ENCODE measurements at places on chromosomes 7 and 10.

DNA sequence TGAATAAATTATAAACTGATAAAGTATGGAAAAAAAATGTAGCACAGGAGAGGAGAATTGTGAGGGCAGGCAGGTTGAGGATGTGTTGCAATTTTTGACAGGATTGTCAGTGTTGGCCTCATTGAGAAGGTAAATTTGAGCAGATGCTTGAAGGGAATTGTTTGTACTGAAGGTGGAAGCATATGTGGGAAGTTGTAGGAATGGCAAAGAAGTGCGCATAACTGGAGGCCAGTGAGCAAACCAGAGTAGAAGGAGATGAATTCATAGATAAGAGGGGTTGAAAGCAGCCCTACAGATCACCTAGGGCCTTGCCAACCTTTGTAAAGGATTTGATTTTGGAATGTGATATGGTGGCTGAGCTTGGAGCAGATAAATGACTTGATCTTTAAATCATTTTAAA, 6.4 kb downstream of the DNAJB9 start:
- no peak for DNase-seq

DNA sequence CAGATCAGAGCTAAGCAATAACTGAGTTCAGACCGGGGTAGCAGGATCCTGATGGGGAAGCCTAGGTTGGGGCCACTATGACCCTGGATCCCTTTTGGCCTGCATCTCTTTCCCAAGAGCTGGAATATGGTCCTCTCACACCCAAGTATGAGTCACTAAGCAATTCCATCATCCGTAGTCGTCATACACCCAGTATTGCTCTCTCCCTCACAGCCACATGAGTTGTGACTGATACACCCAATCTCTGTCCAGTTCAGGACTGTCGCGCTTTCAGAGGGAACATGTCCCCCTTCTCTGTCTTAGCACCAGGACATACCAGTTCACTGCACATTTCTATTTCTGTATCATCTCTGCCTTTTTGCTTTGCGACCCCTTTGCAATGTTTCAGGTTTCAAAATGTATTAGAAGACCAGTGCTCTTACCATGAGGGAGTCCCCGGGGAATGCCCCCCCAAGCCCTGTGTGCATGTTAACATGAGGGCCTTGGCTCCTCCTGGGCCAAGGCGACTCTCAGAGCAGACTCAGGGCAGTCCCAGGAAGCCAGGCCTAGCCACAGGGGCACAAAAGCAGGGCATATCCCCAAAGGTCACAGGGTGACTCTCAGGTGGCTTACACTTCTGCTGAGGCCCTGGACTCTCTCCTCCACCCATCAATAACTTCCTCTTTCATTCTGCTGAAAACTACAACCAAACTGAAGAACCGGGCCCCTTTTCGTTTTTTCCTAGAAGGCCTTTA, 75.3 kb upstream of the SAMD8 start:
- DNase-seq: no peak

DNA sequence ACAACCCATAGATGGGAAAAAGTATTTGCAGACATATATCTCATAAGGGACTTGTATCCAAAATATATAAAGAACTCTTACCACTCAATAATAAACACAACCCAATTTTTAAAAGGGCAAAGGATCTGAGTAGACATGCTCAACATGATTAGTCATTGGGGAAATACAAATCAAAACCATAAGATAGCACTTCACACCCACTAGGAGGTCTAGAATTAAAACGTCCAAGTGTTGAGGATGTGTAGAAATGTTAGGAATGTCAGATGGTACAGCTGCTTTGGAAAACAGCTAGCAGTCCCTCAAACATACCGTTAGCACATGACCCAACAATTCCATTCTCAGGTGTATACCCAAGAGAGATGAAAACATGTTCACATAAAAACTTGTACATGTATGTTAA, 8.3 kb downstream of the PSTK start:
- DNase-seq: no peak

GRCh38 chr10:11230498-11231167, 213.0 kb downstream of the CELF2 start:
- no peak for DNase-seq

GRCh38 chr7:5652118-5652517, 129.3 kb downstream of the RNF216 start:
- DNase-seq: no peak

DNA sequence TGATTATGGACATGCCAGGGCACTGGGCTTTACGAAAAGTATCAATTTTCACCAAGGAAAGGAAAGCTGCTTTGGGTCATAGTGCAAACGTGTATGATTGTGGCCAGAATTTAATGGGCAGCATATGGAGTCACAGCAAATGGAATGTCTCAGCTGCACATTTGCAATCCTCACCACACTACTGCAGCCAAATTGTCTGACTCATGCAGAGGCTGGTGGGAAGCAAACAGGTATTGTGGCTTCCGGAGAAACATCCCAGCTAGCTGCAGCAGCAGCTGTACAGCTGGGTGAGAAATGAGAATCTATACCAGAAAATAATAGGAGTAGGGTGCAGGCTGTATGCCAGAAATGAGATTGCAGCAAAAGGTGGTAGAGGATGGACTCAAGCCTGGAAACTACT, 374.7 kb upstream of the VWC2 start:
- DNase-seq: no peak
